ENCODE measurements at places on chromosomes 3 and 15.

DNA sequence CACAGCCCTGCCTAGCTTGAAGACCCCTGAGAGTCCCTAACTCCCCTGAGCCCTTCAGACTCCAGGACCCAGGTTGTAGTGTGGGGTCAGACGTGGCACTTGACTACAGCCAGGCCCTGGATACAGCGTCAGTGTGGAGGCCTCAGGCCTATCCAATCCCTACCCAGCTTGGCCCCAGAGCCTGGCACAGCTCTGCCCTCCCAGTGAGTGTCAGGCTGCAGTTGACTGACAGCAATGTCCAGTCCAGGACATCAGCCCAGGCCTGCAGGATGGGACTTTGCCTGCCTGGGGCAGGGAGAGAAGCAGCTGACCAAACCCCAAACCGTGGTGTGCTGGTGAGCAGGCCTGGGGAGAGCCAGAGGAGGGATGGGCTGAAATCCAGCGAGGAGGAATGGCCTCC lies 27.3 kb downstream of the KLF13 start:
- DNase-seq, result no peak

DNA sequence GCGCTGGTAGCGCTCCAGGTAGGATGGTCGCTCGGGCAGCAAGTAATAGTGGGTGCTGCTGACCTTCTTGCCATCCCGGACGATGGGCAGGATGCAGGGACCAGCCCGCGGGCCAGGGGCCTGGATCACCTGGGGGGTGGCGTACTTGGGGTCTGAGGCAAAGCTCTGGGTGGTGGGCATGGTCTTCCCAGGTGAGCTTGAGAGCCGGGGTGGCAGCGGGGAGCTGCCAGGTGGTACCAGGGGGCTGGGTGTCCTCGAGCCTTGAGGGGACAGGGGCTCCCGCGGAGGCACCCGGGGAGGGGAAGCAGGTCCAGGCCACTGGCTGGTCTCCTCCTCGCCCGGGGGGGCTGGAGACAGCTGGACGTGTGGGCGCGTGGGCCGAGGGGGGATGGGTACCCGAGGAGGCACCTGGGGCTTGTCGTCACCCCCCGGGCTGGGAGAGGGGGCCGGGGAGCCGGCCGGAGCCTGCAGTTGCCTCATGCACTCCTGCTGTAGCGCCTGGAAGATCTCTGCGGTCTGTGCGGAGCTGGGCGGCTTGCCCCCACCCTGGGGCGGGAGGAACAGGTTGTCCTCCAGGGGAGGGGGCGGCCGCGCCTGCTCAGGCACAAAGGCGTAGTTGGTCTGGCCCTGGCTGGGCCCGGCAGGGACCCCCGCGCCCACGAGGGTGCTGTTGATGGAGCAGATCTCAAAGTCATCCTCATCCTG lies 40.6 kb downstream of the TNK2 start:
- no peak for DNase-seq

DNA sequence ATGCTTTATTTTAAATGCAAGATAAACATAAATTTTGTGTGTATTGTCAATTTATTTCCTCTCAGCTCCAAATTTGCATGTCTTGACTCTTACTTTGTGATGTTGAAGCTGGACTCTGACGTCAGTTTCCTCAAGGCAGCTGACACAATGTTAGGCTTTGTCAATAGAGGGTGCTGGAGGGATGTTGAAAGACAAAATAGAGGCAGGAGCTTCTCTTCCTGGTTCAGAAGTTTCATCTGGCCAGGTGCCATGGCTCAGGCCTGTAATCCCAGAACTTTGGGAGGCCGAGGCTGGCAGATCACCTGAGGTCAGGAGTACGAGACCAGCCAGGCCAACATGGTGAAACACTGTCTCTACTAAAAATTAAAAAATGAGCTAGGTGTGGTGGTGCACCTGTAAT lies 408.6 kb downstream of the GBE1 start:
- DNase-seq, result no peak

DNA sequence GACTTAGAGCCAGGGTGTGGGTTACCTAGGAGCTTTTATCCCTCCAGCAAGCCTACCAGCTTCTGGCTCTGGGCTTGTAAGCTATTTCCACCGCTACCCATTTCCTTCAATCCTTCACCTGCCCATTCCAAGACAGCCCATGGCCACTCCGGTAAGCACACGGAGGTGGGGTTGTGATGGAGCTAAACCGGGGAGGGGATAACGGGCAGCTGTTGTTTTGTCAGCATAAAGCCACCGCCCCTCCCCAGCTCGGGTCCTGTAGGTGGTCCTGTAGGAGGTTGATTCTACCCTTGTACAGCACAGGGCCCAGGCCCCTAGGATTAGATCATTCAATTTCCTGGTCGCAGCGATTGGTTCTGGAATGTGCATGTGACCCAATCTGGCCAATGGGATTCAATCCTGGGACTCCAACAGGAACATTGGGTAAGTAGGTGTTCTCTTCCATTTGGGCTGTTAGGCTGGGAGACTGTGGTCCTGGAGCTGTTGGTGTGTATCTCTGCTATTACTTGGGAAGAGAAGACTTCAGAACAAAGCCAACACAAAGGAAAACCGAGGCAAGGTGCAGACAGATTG lies 150.6 kb downstream of the RAB11A start:
- no peak for DNase-seq

GRCh38 chr3:113536627-113537101 lies 4.3 kb downstream of the SIDT1 start:
- no peak for DNase-seq

DNA sequence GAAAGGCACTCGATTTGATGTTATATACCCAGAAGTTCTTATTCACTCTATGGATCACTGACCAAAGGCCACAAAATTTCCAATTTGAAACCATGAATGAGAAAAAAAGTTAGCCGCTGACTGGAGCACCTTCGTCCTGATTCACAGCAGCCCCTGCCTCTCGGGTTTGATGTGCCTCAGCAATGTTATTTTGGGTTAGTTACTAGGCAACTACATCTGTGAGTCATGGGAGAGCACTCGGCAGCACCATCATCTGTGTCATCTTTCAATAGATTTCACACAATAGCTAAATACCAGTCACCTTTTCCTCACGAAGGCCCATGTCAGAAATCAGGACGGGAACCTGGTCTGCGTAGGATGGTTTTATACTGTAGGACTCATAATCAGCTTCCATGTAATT lies 269.2 kb downstream of the ZBBX start:
- no peak for DNase-seq

DNA sequence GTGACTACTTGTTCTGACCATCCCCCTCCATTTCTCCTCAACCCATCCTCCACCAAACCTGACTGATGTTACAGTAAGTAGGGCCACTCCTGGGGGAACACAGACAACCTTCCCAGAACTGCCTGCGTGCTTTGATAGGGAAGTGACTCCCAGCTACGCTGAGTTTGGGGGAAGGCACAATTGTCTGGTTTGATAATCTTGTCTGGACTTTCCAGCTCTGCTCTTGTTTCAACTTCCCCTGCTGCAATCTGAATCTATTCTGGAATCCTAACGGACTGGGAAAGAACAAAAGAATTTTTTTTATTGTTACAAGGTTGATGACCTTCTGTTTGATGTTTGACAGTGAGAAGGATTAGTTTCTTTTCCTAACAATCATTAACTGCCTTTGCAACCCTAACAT lies 895.6 kb downstream of the ROBO1 start:
- DNase-seq, result no peak

DNA sequence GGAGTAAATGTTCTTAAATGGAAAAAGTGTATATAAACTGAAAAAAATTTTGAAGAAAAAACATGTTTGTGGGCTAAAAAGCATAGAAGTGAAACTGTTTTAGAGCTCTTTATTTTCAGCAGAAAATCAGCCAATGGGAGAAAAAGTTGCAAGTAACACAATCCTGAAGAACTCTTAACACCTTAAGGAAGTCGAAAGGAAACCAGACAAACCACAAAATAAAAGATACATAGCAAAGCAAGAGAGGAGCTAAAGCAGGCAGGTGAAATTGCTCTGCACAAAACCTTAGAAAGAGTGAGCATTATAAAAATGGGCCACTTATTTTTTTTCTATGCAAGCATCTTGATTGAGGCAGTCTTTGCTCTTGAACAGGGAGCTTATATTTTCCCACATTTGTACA lies 300.5 kb downstream of the RAP2B start:
- no peak for DNase-seq

Measured in esophagus squamous epithelium (tissue), 5 donors.